ENCODE measurements at places on chromosomes 13 and 19.

GRCh38 chr19:12478234-12478941 lies 6.2 kb downstream of the ZNF709 start:
- DNase-seq = no peak

DNA sequence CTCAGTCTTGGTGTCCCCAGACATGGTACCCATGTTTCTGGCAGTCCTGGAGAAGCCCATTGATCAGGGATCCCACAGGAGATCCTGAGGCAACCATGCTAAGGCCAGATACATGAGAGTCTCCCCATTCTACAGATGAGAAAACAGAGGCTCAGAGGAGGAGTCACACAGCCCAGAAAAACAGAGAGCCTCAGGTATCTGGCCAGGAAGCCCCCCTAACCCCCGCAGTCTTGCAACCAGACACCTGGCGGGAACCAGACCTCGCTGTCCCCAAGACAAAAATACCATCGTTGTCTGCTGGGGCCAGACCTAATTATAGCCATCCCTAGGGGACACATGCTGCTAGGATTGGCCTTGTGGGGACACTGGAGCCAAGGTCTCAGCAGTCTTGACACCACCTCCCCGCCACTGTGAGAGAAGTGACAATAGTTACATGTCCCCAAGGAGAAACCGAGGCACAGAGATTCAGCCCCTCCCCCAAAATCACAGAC lies 1.6 kb upstream of the PDE4C start:
- no peak for DNase-seq

GRCh38 chr13:93233997-93234416 lies 7.4 kb downstream of the GPC6 start:
- no peak for DNase-seq

- no peak for DNase-seq
Observed at GRCh38 chr19:43690890-43691289, 20.9 kb upstream of the PLAUR start.

All from NCI-H226 (cell line).